Fibroblast of skin of abdomen (primary cell): ENCODE measurements at places on chromosomes 5 and 9.

DNA sequence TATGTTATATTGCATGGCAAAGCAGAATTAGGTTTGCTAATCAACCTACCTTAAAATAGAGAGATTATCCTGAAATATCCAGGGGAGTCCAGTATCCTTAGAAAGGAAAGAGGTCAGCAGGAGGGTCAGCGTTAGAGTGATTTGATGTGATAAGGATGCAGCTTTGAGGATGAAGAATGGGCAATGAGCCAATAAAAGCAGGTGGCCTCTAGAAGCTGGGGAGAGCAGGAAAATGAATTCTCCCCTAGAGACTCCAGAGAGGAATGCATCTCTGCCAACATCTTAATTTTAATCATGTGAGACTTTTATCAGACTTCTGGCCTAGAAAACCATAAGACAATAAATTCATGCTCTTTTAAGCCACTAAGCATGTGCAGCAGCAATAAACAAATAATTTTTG is 65.7 kb upstream of the SYK start:
- DNase-seq, result no peak

GRCh38 chr9:106958955-106959657 is 96.1 kb downstream of the ZNF462 start:
- DNase-seq, result peak; percentile 73

DNA sequence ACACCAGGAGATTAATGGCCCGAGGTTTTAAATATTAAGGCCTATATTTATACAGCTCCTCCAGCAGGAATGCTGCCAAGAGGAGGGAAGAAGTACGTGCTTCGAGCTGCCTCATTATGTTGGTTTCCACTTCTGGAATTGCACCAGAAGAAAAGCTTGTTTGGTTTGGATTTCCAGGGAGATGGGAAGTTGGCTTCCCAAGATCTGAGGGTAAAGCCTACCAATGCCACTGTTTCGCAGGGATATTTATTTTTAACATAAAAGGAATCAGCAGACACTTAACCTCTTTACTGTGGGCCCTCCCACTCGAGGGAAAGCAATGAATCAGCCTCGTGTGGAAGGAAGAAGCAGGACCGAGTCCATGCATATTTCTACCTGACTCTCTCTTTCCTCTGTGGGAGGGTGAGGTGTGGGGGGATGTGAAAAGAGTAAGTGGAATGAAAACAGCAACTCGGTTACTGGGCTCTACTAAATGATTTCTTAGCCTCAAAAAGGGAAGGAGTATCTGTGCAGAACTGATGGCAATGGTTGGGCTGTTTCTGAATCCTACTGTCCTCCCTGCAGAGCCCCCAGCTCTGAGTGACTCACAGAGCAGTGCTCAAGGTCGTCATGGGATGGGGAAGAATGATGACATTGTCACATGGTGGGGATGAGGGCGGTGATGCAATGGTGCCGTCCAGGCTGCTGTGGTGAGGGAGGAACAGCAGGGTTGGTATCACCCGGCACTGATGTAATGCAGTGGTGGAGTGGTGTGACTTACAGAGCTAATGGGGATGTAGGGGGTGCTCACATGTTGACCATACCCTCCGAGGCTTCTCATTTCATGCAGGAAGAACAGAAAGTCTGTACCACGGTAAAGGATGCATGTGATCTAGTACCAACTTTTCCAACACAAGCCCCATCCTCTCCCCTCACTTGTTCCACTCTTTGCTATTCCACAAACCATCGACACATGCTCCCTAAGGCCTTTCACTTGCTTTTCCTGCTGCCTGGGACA is 215.0 kb upstream of the PANK3 start:
- DNase-seq, result peak; percentile 83

GRCh38 chr5:167167191-167167795 is 1124.2 kb upstream of the WWC1 start:
- DNase-seq, result peak; percentile 42

DNA sequence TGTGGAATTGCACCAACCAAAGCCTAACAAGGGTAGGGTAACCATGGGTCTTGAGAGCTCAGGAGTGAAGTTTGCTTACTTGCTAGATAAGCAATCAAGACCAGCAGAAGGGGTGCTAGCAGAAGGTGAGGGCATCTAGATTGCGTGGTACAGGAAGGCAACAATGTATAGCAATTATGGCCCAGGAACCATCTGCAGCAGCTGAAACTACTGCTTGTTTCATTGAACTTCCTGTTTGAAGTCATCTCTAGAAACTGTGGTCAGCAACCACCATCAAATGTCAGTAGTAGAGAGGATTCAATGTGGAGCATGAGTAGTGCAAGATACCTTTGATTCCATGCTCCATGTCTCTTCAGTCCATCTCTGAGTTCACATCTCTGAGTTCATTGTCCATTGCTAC is 462.1 kb upstream of the GRAMD2B start:
- no peak for DNase-seq

DNA sequence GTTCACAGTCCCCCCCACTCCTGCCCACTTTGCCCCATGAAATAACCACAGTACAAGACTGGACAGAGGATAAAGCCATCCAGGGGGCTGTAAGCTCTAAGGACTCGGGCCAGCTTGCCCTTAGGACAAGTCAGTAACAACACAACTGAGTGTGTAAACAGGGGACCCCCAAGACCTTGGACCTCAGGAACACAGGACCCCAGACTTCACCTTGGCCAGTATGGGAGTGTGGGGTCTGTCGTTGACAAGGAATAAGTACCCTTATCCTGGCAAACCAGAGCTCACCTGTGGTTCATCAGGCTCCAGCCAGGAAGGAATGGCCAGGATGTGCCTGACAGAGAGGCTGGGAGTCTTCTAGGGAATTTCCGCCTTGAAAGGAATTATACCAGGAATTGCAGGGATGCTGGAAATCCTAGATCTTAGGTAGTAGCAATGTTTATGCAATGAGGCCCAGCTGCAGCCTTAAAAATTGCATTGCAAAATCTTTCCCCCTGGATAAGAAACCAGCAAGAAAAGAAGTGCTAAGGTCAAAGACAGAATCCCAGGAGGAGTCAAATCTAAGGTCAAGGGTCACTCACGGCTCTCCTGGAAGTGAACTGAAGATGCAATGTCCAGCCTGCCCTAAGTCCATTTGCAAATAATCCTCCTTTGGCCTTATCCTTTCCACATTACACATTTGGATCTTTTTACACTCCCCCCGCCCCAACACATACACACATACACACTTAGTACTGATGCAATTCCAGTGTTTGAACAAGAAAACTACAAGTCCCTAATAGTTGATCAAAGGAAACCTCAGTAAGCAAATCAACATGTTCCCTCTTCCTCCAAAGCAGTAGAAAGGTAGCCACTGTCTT is 27.3 kb upstream of the TDRD7 start:
- DNase-seq, result no peak

GRCh38 chr5:18491349-18491748 is 857.1 kb downstream of the TAF11L14 start:
- DNase-seq, result peak; percentile 7

DNA sequence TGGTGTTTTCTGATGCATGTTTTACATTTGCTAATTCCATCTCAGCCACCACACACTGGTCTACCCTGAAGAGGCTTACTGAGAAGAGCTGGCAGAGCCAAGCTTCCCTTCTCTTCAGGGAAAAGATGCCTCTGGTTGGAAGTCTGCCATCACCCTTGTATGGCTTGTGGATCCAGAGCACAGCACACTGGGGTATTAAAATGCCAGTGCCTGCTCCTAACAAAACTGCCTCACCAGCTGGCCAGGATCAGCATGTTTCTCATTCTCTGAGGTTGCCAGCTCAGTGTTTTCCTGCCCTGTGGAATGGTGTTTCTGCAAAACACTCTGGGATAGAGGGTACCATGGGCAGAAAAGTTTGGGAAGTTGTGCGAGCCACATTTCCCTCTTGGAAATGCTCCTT is 31.6 kb upstream of the ZNF618 start:
- DNase-seq, result no peak

GRCh38 chr9:115300874-115301273 is 182.9 kb upstream of the TNC start:
- peak; percentile 83 for DNase-seq

DNA sequence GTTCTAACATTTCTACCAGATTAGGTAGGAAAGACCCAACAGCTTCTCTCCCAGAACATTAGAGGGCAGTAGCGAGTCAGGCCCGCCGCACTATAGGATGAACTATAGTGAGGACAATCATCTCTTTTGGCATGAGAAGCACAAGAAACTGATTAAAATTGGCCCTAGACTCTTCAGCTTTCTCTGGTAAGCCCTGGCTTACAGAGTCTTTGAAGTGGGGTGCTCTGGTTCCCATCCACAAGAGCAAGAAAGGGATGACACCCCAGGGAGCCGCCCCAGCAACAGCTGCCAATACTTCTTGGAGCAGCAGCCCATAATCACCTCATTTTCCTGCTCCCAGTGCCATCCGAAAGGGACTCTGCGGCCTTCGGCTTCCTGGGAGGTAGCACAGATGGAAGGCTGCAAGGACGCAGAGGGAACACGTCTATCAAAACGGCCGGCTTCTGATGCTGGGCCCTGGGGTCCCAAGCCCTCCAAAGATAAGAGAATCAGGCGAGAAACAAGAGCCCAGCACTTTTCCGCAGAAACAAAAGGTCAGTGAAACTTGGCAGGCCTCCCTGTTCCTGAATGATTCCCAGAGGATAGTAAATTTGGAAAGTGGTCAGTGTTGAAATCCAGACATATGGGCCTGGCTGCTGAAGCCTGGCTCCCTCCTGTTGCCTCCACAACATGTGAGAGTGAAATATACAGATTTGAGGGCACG is 69.3 kb downstream of the HSD17B3 start:
- peak; percentile 71 for DNase-seq

DNA sequence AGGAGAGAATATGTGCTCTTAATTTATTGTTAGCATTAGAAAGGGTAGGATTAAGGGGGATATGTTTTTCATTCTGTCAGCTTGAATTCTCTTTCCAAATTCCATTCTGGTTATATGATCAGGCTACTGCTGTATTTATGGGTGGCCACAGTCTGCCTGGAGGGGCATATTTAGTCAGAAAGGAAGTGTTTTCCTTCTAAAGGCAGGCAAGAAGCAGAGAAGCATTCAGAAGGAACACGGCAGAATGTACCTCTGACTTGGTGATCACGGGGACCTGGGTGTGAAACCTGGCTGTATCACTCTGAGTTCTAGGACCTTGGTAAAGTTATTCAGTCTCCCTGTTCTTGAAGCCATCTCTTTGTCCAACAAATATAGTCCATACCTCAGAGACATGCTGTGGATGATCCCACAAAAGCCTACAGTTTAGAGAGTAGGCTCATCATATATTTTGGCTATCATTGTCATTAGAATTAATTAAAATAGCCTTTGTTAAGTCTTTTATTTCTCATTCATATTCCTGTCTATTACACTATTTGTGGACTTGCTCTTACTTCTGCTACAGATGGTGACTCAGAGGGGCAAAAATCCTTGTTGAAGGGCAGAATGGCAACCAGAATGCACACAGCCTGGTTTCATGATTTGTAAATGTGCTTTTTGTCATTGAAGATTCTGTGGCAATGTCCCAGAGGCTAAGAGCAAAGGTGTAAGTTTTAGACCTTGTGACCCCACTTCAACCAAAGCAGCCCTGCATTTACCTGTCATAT is 2.7 kb downstream of the TNC start:
- peak; percentile 79 for DNase-seq

DNA sequence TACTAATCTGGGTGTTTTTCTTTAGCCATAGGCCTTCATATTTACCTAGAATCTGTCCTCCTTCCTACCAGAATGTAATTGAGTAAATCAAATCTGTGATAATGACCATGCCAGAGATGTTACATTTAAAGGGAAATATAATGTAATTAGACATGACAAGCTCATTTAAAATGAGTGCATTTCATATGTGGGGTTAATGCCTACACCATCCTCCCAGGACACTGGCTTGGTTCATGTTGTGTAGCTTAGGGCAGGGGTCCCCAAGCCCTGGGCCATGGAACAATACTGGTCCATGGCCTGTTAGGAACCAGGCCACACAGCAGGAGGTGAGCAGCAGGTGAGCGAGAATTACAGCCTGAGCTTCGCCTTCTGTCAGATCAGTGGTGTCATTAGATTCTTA is 276.9 kb upstream of the DAP start:
- no peak for DNase-seq

DNA sequence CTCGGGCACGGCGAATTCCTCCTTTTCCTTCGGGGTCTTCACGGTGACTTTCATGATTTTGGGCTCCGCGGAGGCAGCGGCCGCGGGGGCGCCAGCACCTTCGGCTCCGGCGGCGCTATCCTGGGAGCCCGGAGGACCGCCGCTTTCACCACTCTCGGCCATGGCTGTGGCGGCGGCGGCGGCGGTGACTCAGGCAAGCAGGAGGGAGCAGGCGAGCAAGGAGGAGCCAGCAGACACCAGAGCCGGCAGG is 315 bp downstream of the UBQLN1 start:
- DNase-seq, result peak; percentile 79

GRCh38 chr9:131554843-131555351 is 9.6 kb downstream of the PRRT1B start:
- DNase-seq, result no peak

GRCh38 chr5:56898213-56898612 is 11.2 kb upstream of the SETD9 start:
- no peak for DNase-seq

DNA sequence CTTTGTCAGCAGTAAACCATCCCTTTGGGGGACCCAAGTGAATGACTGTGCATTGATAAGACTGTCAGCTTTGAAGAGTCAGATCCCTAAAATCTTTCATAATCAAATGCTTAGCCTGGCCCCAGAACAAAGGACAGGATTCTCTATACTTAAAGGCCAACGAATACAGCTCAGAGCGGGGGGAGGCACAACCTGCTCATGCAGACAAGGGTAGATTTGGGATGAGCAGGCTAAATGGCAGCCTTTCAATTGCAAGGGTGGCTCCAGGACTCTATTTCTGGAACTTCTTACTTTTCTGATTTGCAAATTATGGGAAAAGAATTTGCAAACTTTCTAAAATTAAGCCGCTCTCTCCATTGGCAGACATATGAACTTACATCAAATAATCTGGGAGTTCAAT is 66.4 kb downstream of the ELL2 start:
- DNase-seq, result no peak

DNA sequence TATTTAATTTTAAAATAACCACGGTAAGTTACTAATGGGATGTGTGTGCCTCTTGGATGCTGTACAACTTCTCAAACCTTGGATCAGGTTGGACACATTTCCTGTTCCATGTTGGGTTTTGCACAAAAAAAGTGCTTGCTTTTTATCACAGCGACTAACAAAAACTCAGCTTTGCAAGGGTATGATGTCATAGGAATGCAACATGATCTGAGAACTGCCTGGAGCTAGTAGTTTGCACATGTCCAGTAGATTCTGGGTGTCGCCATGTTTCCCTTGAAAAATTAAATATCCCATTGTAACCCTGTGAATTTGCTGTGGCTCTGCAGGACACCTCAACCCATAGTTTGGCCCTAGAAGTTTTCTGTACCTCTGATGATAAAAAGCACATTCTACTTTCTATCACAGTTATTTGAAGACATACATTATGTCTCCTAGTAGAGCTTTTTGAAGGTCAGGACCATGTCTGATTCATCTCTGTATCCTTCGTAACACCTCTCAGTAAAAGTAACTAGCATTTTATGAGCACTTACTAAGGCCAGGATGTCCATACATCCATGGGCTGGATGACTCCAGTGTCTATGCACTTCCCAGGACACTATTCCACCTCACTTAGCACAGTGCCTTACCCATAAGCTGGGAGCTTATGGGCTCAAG is 11.5 kb upstream of the FRMPD1 start:
- DNase-seq, result no peak

GRCh38 chr5:148559461-148559860 is 94.9 kb downstream of the HTR4 start:
- no peak for DNase-seq

GRCh38 chr5:149406203-149406978 is 27.3 kb upstream of the IL17B start:
- DNase-seq, result peak; percentile 100
